Activated CD4-positive, alpha-beta T cell treated with anti-CD3 and anti-CD28 coated beads, Interleukin-2, amount 10 ng/mL, durations not matched to agents 7 days and 5 days (primary cell): ENCODE measurements at places on chromosomes 13 and 19. TPM values are rescaled to one million over a fixed set of nuclear protein-coding genes. Genes with fewer than 3 reads are reported as not detected.

DNA sequence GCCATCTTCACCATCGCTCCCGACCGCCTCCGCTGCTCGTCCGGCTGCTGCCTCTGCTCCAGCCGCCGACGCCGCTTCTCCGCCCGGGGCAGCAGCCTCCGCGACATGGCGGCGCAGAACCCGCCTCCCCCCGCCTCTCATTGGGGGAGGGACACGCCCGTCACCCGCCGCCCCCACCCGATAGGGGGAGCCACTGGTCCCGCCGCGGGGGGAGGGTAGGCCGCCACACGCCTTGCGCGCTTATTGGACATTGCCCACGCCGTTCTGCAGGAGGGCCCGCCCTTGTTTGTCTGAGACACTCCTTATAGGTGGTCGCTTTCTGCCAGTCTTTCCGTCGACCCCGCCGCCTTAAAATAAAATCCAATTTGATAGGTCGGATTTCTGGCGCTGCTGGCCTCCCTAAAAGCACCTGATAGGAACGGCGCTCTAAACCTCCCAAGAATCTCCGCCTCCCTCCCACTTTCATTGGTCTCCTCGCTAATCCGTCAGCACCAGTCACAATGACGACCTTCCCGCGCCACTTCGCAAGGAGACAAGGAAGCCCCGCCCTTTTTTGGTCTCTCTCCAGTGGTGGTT is at the start of gene HNRNPL:
HNRNPL (minus strand) TSS at position 127 of the 576 bp plus-strand sequence; CDS start at position 107, 20 bp downstream.
- H3K4me3 ChIP-seq, result peak within 1 kb of the TSS; percentile 94
- DNase-seq, result peak; percentile 99
- H3K27me3 ChIP-seq, result no peaks in the 10 kb centered on the region
- H3K4me1 ChIP-seq, result peaks cover 51% of the 10 kb centered on the region
- H3K36me3 ChIP-seq, result peaks cover 39% of the 10 kb centered on the region
- peak within 1 kb of the TSS; percentile 100 for H3K27ac ChIP-seq

GRCh38 chr13:21322327-21322965 is 136.7 kb downstream of the ZDHHC20 start:
- no peaks in the 10 kb centered on the region for H3K27me3 ChIP-seq
- no peak for DNase-seq
- H3K36me3 ChIP-seq, result peaks cover 16% of the 10 kb centered on the region
- no peak overlapping the region for H3K27ac ChIP-seq
- peaks cover 8% of the 10 kb centered on the region for H3K4me1 ChIP-seq
- no peak overlapping the region for H3K4me3 ChIP-seq

DNA sequence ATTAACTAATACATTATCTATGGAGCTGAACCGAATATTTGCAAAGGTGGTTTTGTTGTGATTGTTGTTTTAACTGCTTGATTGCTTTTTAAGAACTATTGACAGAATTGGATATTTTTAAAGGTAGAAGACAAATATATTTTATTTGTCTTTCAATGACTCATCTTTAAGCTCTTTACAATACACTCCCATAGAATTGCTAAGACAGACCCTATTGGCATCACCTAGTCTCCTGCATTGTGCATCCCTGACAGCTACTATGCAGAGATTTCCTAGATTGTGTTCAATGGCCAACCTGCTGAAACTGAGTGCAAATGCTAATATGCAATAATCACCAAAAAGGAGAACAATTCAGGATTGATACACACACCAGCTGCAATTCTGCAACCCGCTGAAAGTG is 19.7 kb upstream of the SCEL start:
- H3K27me3 ChIP-seq, result peaks cover 2% of the 10 kb centered on the region
- H3K27ac ChIP-seq, result no peak overlapping the region
- no peak overlapping the region for H3K4me3 ChIP-seq
- H3K4me1 ChIP-seq, result no peaks in the 10 kb centered on the region
- no peak for DNase-seq

- no peaks in the 10 kb centered on the region for H3K27me3 ChIP-seq
- no peak overlapping the region for H3K27ac ChIP-seq
- H3K4me1 ChIP-seq, result no peaks in the 10 kb centered on the region
Measured at GRCh38 chr13:45678282-45678681, 23.8 kb upstream of the CBY2 start.

DNA sequence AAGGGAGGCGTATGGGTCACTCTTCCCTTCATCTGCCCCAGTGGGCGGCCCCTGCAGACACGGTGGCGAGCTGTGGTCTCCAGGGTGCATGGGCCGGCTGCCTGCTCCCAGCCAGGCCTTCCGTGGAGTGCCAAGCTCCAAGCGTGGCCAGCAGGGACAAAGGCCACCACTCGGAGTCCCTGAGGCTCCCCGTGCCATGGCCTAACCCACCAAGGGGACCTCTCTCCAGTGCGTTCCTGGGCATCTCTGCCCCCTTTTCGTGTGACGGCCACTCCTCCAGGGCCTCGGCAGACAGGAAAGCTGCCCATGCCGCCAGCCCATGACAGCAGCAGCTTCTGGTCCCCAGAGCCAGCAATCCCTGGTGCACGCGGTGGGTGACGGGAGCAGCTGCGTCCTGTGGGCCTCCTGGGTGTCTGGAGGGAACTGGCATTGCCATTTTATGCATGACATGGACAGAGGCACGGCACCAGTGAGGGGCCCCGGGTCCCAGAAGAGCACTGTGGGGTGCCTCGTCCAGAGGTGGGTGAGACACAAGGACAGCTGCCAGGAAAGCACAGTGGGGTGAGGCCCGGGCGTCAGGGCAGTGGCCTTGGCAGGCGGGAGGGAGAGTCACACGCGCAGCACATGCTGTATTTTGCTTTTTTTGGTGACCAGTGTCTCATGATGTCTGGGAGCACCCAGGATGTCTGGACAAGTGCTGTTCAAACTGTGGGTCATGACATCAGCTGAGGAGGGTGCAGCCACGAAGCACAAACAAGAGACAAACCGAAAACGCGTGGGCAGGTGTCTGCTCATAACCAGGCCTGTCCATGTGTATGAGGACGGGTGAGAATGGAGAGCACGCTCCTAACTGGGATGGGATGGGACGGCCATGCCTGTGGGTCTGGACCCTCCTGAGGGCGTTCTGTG is 32.3 kb downstream of the CEBPG start:
- no peak overlapping the region for H3K4me3 ChIP-seq
- no peaks in the 10 kb centered on the region for H3K36me3 ChIP-seq
- H3K4me1 ChIP-seq, result no peaks in the 10 kb centered on the region
- no peak overlapping the region for H3K27ac ChIP-seq

DNA sequence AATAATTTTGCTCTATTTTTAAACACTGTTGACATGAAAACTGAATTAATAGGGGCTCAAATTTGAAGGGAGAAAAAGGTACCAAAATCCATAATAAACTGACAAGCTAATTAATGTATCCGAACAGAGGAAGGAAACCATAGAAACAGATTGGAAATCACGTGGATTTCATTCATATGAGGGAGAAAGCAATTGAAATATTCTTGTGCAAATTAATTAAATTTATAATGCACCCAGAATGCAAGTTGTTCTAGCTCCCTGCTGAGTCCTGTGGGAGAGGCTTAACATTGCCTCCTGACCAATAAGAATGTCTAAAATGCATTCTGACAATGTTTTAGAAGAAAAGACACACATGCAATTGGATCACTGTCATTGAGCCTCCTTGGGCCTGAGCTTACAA is 17.7 kb upstream of the SERPINE3 start:
- no peaks in the 10 kb centered on the region for H3K27me3 ChIP-seq
- H3K36me3 ChIP-seq, result no peaks in the 10 kb centered on the region
- no peak overlapping the region for H3K27ac ChIP-seq

- H3K4me3 ChIP-seq, result no peak overlapping the region
- DNase-seq, result no peak
- no peaks in the 10 kb centered on the region for H3K4me1 ChIP-seq
- H3K27me3 ChIP-seq, result peaks cover 8% of the 10 kb centered on the region
Measured at GRCh38 chr13:33051632-33052031, 35.4 kb downstream of the KL start.

DNA sequence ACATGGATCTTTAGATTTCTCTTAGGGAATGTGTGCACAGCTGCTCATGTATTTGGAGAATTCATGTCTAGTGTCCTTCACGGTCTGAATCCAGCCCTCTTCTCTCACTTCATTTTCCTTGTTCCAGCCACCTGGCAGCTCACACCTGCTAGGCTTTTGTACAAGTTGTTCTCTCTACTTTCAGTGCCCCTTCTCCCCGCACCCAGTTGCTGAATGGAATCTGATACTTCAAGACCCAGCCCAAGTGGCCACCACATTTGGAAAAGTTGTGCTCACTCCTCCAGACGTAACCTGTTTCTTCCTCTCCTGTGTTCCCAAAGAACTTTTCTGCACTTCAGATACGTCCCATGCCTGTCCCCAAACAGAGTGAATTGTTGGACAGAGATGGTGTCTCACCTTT is 235.6 kb downstream of the SHISA2 start:
- H3K36me3 ChIP-seq, result no peaks in the 10 kb centered on the region
- no peaks in the 10 kb centered on the region for H3K4me1 ChIP-seq
- no peak for DNase-seq

- DNase-seq, result no peak
- no peaks in the 10 kb centered on the region for H3K36me3 ChIP-seq
- no peak overlapping the region for H3K27ac ChIP-seq
- no peak overlapping the region for H3K4me3 ChIP-seq
- no peaks in the 10 kb centered on the region for H3K27me3 ChIP-seq
Measured at GRCh38 chr13:38399535-38399934, 49.9 kb downstream of the UFM1 start.

DNA sequence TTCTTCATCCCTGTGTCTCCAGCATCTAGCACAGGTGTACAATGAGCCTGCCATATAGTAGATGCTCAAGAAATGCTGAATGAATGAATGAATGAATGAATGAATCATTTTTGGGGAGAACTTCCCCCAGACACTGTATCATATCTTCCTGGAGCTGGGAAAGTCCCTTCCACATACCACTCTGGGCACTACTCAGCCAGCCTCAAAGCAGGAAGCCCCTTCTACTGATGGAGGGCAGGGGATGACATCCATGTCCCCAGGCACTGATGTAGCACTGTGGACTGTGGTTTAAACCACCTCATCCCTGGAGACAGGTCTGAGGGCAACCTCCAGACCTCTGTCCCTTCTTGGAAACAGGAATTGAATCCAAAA is 4.8 kb downstream of the GNA15 start:
- peaks cover 2% of the 10 kb centered on the region for H3K27me3 ChIP-seq
- no peak overlapping the region for H3K4me3 ChIP-seq
- H3K27ac ChIP-seq, result peak overlapping the region; percentile 46
- H3K4me1 ChIP-seq, result peaks cover 44% of the 10 kb centered on the region
- H3K36me3 ChIP-seq, result peaks cover 17% of the 10 kb centered on the region
- DNase-seq, result no peak

DNA sequence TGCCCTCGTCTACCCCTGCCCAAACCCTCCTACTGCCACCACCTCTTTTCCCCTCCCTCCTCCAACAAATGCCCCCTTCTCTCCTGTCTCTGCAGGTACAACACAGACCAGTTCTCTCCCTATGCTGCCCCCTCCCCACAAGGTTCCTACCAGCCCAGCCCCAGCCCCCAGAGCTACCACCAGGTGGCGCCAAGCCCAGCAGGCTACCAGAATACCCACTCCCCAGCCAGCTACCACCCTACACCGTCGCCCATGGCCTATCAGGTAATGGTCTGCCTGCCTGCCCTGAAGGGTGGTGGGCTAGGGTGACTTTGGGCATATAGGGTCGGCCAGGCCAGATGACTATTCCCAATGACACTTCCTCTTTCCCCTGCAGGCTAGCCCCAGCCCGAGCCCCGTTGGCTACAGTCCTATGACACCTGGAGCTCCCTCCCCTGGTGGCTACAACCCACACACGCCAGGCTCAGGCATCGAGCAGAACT is 6.5 kb upstream of the TIMM50 start:
- no peak overlapping the region for H3K4me3 ChIP-seq
- peak; percentile 76 for DNase-seq
- no peaks in the 10 kb centered on the region for H3K27me3 ChIP-seq

LRRC4B gene
- total RNA-seq, result not detected

UFM1 gene
- 36.8 TPM for total RNA-seq

PAF1 gene
- total RNA-seq, result 44.5 TPM

NECTIN2 gene
- total RNA-seq, result not detected

IL27RA gene
- total RNA-seq, result 70.3 TPM

TNFSF9 gene
- 1.5 TPM for total RNA-seq

ZNF221 gene
- total RNA-seq, result 0.99 TPM

SLC46A3 gene
- total RNA-seq, result 15.2 TPM

HCN2 gene
- 3.2 TPM for total RNA-seq

OR10H5 gene
- total RNA-seq, result not detected

LACC1 gene
- 2.2 TPM for total RNA-seq

MADCAM1 gene
- not detected for total RNA-seq
